H7 (cell line): ENCODE measurements at places on chromosomes 5 and 9. TPM values are rescaled to one million over a fixed set of nuclear protein-coding genes. Genes with fewer than 3 reads are reported as not detected.

- no peak for DNase-seq
Observed at GRCh38 chr5:38707352-38708210, 138.2 kb upstream of the OSMR start.

DNA sequence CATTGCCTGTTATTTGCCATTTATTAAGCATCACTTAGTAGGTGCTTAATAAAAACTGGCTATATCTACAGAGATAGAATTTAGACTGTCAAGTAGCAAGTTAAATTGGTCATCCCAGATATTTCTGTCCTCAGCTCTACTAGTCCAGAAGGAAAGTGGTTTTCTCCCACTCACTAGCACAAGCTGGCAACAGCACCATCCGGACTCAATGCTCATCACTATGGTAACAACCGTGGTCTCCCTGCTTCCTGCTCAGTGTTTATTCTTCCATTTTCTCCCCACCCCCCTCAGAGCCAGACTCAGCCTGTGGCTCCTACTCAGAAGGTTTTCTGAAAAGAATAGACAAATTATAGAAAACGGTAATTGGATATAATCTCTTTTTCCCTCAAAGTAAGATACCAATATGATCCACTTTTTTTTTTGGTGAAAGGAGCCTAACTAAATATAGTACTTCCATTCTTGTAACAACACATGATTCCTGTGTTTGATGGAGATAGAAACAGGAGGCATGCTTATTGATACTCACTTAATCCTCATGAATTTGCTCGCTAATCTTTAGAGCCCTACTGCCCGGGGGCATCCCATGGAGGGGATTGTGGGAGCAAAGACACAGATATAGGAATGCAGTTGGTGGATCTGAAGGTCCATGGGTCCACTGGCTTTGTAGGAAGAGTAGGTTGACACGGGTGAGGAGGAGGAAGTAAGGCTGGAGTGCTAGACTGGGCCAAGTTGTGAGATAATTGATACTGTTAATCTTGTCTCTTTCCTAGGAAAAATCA lies 191.4 kb downstream of the MAN2A1 start:
- no peak for DNase-seq

DNA sequence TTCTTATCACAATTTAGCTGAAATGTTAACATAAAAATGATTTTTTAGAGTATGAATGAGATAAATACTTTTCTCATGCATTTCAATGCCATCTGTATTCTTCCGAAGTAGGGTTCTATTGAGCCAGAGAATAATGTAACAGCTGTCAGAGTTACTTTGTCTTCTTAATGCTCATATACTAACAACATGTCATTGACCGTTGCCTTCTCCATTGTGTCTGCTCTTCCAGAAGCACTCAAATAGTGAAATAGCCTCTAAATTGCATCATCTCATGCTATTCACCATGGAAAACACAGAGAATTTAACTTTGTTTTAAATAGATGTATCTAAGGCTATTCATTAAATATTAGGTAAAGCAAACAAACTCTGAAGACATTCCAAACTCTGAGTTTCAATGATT lies 1875.9 kb upstream of the CDH9 start:
- no peak for DNase-seq

DNA sequence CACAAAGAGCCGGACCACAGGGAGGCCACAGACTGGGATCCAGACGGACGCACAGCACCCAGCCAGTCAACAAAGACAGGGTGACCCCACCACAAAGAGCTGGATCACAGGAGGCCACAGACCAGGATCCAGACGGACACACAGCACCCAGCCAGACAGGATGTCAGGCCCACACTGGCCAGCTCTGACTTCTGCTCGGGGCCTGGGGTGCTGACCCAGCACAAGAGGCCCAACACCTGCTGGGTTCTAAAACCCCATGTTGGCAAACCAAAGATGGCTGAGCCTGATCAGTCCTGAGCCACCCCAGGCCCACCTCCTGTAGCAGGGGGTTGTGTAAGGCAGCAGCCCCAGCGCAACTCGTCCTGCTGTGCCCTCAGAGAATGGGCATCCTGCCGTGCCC lies 5.2 kb upstream of the DPH7 start:
- no peak for DNase-seq

CDKN2A gene
- total RNA-seq: not detected in 2 replicates

TMEM215 gene
- 0.10 and 0.18 TPM in 2 replicates for total RNA-seq

NOXA1 gene
- total RNA-seq: 0.78 and 1.0 TPM in 2 replicates

CYLC2 gene
- not detected in 2 replicates for total RNA-seq

RNF183 gene
- 0.78 TPM in 1 of 2 replicates, not detected in the other for total RNA-seq

CKS2 gene
- 280 and 303 TPM in 2 replicates for total RNA-seq
